ENCODE measurements at places on chromosomes 5 and 9.

DNA sequence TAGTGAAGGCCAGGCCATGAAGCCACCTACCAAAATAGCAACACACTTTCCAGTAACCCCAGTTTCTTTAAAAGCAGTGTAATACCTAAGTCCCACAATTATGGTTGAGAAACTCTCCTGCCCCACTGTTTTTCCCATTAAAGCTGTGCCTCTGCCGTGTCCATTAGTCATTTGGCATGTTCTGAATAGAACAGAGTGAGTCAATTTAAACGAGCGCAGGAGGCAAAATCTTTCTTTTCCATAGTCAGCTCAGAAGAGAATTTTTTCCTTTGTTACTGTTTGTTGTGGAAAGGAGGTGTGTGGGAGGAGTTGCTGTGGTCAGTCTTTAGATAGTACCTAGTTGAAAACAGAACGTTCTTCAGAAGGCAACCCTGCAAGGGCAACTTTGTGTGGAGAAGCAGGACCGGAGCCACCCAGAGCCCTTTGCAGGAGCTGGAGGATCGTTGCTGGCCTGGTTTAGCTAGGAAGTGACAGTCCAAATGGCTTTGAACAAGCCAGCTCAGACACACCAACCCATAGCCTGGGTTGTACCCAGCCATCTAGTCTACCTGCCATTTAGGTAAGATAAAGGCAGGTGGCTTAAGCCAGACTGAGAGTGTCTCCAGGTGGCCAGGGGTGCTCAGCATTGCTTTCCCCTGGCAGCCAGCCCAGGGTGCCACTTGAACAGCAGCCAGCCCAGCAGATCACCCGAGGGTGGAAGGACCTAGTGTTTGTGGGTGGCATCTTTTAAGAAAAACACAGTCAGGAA, 30.4 kb downstream of the GADD45G start:
- no peak for DNase-seq

- DNase-seq: no peak
Measured at GRCh38 chr5:143638654-143639053, 173.3 kb upstream of the HMHB1 start.

- no peak for DNase-seq
Measured at GRCh38 chr5:113367586-113367985, 67.2 kb downstream of the TSSK1B start.

- no peak for DNase-seq
Measured at GRCh38 chr5:75831561-75831960, 114.3 kb upstream of the POC5 start.

DNA sequence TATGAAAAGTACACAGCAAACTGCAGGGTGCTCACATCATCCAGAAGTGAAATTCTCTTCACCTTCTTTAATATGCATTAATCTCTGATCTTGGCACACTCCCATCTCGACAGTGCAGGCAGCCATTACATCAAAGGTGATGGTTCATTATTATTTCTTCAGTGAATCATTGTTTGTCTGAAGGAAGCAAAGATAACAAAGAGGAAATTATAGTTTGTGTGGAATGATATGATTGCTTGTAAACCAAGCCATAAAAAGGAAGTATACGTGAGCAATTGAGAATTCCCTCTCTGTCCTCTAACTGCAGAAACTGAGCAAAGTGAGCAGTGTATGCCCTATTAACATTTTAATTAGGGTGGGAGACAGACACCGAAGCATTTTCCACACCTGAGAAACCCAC, 171.6 kb upstream of the PPP1R2B start:
- DNase-seq: no peak

GRCh38 chr9:15144622-15145061, 162.4 kb downstream of the TTC39B start:
- DNase-seq: no peak

GRCh38 chr5:7208938-7209337, 187.0 kb upstream of the ADCY2 start:
- DNase-seq: no peak

GRCh38 chr5:92879806-92880543, 701.0 kb downstream of the NR2F1-AS1 start:
- DNase-seq: no peak

DNA sequence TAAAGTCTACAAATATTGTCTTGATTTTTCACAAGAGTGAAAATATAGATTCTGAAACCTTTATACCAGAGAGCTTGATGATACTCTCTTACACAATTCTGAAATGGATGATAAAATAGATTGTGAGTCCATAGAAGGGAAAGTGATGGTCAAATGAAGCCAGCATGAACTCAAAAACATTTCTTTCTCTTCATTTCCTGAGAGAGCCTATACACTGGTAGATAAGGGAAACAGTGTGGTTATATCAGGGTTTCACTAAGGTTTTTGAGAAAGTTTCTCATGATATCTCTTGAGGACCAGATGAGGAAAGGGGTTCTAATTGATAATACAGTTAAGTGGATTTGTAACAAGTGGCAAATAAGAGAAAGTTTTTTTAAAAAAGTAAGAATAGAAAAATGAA, 254.1 kb downstream of the PJA2 start:
- no peak for DNase-seq

DNA sequence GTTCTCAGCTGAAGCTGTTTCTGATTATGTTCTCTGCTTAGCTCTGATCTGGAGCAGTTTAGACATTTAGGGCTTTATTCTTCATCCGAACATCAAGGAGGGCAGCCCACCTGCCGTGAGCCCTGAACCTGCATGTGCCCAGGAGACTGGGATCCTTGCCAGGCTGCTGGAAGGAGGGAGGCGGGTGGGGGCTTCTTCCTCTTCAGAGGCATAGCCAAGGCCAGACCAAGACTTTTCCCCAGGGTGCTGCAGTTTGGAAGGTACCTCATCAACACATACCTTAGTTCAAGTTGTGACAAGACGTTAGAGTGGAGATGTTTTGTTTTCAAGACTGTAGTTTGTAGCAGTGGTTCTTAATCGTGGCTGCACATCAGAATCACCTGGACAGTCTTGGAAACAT, 64.9 kb downstream of the RALGPS1 start:
- DNase-seq: no peak

GRCh38 chr9:2271426-2271825, 256.3 kb downstream of the SMARCA2 start:
- DNase-seq: no peak

DNA sequence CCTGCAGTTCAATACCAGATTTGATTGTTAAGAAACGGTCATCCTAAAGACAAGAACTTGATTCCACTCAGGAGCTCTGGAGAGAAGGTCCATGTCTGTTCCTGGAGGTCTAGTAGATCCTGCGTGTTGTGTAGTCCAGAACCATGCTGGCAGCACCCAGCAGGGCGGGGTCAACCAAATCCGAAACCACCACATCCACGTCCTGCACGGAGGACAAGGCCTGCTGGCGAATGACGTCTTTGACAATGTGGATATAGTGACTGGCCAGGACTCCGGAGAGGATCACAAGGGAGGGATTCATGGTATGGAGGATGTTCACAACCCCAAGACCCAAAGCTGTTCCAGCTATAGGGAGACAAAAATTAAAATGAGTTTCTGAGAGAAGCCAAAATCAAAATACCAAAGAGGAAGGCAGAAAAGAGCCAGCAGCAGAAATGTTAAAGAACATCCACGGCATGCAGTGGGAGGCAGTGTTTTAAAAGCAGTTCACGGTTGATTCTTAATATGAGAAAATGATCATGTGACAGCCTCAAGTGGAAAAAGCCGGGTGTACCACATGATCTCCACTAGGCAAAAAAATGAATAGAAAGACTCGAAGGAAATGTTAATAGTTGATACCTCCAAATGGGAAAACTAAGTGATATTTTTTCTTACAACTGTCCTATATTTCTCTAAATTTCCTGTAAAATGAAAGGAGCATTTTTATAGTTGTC, 26.7 kb downstream of the CLTA start:
- no peak for DNase-seq

GRCh38 chr9:116501871-116502270, 185.2 kb upstream of the TRIM32 start:
- DNase-seq: no peak

GRCh38 chr5:110439296-110439695, 287.2 kb downstream of the TMEM232 start:
- no peak for DNase-seq

- no peak for DNase-seq
Measured at GRCh38 chr5:45696206-45696836, at the start of gene HCN1. TSS of gene HCN1 (minus strand) at chr5:45696380.

- DNase-seq: no peak
Measured at GRCh38 chr5:53481887-53482716, 1.7 kb downstream of the FST start.

- no peak for DNase-seq
Measured at GRCh38 chr5:160075073-160075472, 44.2 kb downstream of the PWWP2A start.
